ENCODE measurements at places on chromosomes 5 and 9.

DNA sequence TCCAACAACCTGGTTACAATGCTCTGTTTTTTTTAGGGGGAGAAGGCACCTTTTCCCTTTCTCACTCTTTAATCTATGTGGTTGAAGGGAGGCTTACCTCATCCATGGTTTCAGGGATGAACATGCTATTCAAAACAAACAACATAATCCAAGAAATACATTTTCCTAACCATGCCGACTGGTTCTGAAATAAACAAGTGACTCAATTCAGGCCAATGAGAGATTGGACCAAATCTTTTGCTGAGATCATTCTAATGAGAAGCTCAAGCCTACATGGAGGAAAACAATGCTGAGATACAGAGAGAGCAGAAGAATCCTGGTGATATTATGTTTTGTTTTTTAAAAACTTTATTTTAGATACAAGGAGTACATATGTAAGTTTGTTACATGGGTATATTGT is 46.8 kb upstream of the ELL2 start:
- H3K27me3 ChIP-seq = no peaks in the 10 kb centered on the region
- no peak overlapping the region for H3K4me3 ChIP-seq
- H3K27ac ChIP-seq = no peak overlapping the region
- no peaks in the 10 kb centered on the region for H3K36me3 ChIP-seq

GRCh38 chr5:178632285-178632684 is 5.4 kb upstream of the CLK4 start:
- H3K4me1 ChIP-seq = no peaks in the 10 kb centered on the region
- no peaks in the 10 kb centered on the region for H3K36me3 ChIP-seq
- no peak for DNase-seq
- no peak overlapping the region for H3K27ac ChIP-seq
- no peaks in the 10 kb centered on the region for H3K27me3 ChIP-seq

GRCh38 chr9:114894206-114894605 is 36.2 kb downstream of the TNFSF8 start:
- H3K27me3 ChIP-seq = no peaks in the 10 kb centered on the region
- no peak overlapping the region for H3K4me3 ChIP-seq
- H3K4me1 ChIP-seq = peaks cover 24% of the 10 kb centered on the region
- H3K36me3 ChIP-seq = no peaks in the 10 kb centered on the region
- no peak for DNase-seq

DNA sequence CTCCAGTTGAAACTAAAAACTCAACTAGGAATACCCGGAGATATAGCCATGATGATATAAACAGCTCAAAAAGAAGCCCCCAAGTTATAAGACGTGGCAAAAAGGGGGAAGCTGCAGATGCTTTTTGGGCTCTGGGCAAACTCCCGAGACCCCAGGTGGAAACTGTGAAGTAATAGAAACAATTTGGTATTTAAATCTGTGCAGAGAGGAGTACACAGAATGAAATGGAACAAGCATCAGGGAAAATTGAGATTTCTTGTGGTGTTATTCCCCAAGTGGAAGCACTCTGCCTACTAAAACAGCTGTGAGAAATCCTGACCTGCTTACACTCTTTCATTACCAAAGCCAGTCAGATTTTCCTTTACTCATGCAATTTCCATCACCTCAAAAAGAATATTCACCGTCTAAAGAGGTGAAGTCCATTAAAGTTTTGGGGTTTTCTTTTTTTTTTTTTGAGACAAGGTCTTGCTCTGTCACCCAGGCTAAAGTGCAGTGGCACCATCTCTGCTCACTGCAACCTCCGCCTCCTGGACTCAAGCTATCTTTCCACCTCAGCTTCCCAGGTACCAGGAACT is 23.5 kb downstream of the SAXO1 start:
- no peak overlapping the region for H3K4me3 ChIP-seq
- no peaks in the 10 kb centered on the region for H3K27me3 ChIP-seq
- no peak for DNase-seq
- H3K27ac ChIP-seq = no peak overlapping the region
- no peaks in the 10 kb centered on the region for H3K36me3 ChIP-seq
- H3K4me1 ChIP-seq = no peaks in the 10 kb centered on the region

DNA sequence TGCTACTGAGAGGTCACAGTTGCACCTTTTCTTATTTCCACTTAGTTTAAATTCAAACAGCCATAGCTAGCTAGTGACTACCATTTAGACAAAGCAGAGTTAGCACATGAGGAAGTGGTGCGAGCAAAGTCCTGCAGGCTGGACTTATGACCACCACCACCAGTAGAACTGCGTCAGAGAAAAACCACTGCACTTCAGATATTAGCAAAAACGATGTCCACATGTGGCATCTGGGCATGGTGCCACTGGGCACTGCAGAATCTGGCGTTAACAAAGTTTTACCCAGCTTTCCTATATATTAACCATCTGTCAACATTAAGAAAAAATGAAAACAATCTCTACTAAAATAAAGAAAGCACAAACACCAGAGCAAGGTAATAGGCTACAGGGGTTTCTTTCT is 80.1 kb downstream of the SPTLC1 start:
- no peak overlapping the region for H3K4me3 ChIP-seq
- no peak overlapping the region for H3K27ac ChIP-seq
- H3K36me3 ChIP-seq = peaks cover 59% of the 10 kb centered on the region
- H3K27me3 ChIP-seq = no peaks in the 10 kb centered on the region
- DNase-seq = no peak

- H3K36me3 ChIP-seq = peaks cover 24% of the 10 kb centered on the region
- H3K4me1 ChIP-seq = peaks cover 21% of the 10 kb centered on the region
- no peak for DNase-seq
- H3K4me3 ChIP-seq = no peak overlapping the region
Observed at GRCh38 chr5:141942185-141942857, 15.7 kb downstream of the PCDH12 start.

DNA sequence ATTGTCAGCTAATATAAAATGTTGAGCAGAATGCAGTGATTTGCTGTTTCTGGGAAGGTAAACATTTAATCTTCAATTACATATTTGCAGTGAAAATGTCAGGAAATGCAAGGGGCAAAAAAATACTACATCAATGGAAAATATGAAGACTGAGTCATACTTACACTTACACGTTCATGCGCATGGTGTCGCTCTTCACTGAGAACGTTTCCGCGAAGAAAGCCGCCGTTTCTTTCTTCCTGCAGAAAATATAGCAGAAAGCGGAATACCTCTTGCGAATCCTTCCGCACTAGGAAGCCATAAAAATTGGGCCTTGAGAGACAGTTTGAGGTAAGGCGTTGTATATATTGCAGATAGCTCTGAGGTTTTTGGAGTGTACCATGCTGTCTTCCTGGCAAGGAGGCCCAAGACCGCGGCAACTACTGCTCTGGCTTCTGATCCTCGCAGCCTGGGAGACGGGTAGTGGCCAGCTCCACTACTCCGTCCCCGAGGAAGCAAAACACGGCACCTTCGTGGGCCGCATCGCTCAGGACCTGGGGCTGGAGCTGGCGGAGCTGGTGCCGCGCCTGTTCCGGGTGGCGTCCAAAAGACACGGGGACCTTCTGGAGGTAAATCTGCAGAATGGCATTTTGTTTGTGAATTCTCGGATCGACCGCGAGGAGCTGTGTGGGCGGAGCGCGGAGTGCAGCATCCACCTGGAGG is at the start of gene PCDHA13:
TSS of gene PCDHA13 (plus strand) at position 236 of the 702 bp plus-strand sequence. CDS start at position 381, 145 bp downstream.
- DNase-seq = peak; percentile 59
- no peaks in the 10 kb centered on the region for H3K27me3 ChIP-seq
- no peaks in the 10 kb centered on the region for H3K4me1 ChIP-seq
- H3K4me3 ChIP-seq = peak within 1 kb of the TSS; percentile 37
- H3K36me3 ChIP-seq = no peaks in the 10 kb centered on the region

- no peak overlapping the region for H3K27ac ChIP-seq
- H3K4me1 ChIP-seq = peaks cover 22% of the 10 kb centered on the region
- no peaks in the 10 kb centered on the region for H3K27me3 ChIP-seq
- H3K36me3 ChIP-seq = peaks cover 24% of the 10 kb centered on the region
Observed at GRCh38 chr5:134133188-134133994, 18.9 kb downstream of the TCF7 start.

DNA sequence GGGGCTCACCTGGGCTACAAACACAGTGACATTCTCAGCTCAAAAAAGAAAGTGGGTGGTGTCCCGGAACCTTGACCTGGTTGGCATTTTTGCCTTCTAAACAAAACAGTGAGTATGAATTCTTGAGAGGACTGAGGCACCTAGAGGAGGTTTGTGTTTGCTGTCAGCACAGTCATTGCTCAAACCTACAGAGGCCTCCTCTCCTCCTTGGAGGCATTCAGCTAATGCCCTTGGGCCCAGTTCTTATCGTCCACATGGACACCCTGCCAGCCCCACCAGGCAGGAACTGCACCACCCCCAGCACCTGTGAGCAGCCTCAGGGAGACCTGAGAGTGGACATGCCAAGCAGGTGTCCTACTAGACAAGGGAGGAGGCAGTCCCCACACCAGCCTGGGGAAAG is 156.7 kb downstream of the SYK start:
- no peak overlapping the region for H3K4me3 ChIP-seq
- H3K27ac ChIP-seq = no peak overlapping the region
- H3K4me1 ChIP-seq = peaks cover 4% of the 10 kb centered on the region
- peaks cover 12% of the 10 kb centered on the region for H3K27me3 ChIP-seq

DNA sequence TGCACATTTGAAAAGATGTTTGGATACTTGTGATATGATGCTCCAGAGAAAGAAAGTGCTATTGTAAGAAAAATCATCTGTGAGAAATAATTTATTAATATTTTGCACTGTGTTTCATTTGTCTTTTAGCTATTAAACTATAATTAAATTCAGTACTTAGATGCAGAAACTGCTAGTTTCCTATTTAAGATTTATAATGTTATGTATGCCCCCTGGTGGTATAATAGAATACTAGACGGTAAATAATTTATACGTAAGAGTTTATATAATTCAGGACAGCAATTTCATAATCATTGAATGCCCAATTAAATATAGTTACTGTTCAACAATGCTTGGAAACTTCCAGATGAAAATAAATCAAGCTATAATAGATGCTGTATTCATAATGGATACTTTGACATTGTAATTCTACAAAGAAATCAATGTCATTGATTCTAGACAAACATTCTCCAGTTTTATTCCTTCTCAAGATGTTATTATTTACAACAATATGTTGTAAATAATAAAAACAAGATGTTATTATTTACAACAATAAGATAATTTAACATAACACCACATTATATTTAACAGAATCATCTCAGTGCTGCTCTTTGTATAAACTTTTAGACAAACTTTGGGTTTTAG is 101.0 kb downstream of the TMEM232 start:
- no peaks in the 10 kb centered on the region for H3K4me1 ChIP-seq
- no peak overlapping the region for H3K4me3 ChIP-seq
- DNase-seq = no peak
- H3K36me3 ChIP-seq = no peaks in the 10 kb centered on the region

DNA sequence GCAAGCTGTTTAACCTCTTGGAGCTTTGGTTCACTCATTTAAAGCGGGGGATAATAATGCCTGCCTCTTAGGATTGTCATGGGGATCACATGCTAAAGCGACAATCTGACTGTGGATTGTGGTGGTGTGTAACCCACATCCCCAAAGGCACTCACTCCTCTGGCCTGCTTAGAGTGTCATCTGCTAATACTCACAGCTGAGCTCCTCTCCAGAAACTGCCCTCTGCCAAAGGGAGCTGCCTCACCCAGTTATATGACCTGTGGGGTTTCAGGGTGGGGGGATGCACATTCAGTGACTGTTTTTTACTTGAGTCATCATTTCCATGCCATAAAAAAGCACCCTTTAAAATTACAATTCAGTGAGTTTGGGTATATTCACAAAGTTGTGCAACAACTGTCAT is 110.0 kb upstream of the SPOCK1 start:
- DNase-seq = no peak
- peaks cover 14% of the 10 kb centered on the region for H3K27me3 ChIP-seq
- H3K4me3 ChIP-seq = no peak overlapping the region

DNA sequence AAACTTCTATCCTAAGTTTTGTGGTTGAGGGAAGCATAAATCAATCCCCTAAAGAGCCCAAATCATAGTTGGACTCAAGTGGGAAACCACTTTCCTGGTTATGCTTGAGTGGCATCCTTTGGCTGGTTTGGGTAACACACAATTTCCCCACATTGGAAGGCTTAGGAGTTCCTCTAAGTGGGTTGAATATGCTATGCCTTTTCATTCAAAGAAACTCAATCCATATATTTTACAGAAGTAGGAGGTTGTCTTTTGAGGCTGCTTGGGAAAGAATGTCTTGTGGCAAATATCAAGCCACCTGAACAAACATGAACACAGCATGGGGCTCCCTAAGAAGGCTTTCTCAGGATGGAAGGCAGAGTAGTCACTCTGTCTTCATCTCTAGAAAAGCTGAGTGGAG is 121.1 kb downstream of the SPATA31D1 start:
- no peak overlapping the region for H3K27ac ChIP-seq
- no peak for DNase-seq
- no peaks in the 10 kb centered on the region for H3K4me1 ChIP-seq

Data from upper lobe of right lung (tissue), 1 donor.